ENCODE measurements at places on chromosomes 11 and 22.

GRCh38 chr22:39917197-39917643 is 16.3 kb downstream of the GRAP2 start:
- no peak for DNase-seq

- DNase-seq, result no peak
Measured at GRCh38 chr11:47434011-47434786, 8.0 kb upstream of the PSMC3 start.

GRCh38 chr11:74683941-74684481 is 47.2 kb downstream of the CHRDL2 start:
- DNase-seq, result no peak

- no peak for DNase-seq
Measured at GRCh38 chr11:65417702-65418430, 4.7 kb upstream of the NEAT1 start.

DNA sequence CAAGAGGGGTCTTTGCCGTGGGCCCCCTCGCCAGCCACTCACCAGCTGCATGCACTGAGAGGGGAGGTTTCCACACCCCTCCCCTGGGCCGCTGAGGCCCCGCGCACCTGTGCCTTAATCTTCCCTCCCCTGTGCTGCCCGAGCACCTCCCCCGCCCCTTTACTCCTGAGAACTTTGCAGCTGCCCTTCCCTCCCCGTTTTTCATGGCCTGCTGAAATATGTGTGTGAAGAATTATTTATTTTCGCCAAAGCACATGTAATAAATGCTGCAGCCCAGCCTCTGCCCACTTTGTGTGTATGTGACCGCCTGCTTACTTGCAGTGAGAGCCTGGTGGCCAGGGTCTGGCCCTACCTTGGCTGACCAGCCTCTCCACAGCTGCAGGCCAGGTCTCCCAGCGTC is 2.8 kb upstream of the CRACR2B start:
- DNase-seq, result no peak

- no peak for DNase-seq
Measured at GRCh38 chr11:46930089-46930488, 6.5 kb upstream of the CSTPP1 start.

DNA sequence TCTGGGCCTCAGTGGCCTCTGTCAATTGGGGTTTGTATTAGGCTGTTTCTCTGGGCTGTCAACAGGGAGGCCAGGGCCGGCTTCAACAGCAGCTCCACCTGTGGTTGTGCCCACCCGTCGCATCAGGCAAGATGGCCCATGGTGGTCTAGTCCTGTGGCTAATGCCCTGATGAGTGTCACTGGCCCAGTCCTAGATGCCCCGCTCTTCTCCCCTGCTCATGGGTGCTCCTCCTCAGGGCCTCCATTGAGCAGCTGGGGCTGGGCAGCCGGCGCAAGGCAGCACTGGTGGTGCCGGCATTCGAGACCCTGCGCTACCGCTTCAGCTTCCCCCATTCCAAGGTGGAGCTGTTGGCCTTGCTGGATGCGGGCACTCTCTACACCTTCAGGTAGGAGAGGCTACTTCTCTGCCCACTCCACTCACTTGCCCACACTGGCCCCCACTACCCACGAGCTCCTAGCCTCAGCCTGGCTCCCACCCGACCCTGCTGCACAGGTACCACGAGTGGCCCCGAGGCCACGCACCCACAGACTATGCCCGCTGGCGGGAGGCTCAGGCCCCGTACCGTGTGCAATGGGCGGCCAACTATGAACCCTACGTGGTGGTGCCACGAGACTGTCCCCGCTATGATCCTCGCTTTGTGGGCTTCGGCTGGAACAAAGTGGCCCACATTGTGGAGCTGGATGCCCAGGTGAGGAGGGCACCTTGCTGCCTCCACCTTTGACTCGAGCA is 5.4 kb downstream of the LARGE2 start:
- peak; percentile 23 for DNase-seq

- no peak for DNase-seq
Measured at GRCh38 chr11:67356864-67357561, 3.7 kb upstream of the POLD4 start.

DNA sequence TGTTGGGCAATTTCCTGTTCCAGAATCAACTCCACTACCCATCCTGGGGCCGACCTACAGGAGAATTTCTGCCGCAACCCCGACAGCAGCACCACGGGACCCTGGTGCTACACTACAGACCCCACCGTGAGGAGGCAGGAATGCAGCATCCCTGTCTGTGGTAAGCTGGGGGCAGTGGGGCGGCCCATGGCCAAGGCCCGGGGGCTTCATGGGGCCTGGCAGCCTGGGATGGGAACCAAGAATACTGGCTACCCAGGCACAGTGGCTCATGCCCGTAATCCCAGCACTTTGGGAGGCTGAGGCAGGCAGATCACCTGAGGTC is 4.3 kb downstream of the F2 start:
- no peak for DNase-seq

DNA sequence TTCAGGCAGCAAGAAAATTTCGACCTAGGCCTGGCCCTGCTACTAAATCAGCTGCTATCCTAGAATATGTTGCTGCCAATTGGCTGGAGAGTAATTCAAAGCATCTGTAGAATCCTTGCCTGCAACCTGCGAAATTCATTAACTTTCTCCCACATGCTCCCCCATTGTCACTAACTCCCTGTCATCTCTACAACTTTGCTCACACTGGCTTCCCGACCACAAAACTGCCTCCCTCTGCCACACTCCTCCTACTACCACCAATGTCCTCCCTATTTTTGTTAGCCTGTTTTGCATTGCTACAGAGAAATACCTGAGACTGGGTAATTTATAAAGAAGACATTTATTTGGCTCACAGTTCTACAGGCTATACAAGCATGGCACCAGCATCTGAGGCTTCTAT is 570.6 kb downstream of the INSC start:
- no peak for DNase-seq

GRCh38 chr11:7571640-7572000 is 57.8 kb downstream of the PPFIBP2 start:
- peak; percentile 79 for DNase-seq

DNA sequence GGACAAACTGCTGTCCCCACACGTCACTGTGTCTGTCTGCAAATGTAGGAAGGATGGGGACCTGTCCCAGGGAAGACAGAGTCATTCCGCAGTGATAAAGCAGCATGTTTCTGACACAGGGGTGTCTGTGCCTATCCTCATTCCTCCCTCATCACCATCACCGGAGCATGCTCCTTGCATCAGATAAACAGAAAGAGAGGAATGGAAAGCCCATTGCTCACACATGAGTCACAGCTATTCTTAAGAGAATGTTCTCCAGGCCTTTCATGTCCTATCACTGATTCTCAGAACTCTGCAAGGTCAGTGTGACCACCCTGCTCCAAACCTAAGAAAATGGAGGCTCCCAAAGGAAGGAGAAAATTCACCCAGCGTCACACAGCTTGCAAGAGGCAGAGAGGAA is 38.9 kb downstream of the ZNF195 start:
- DNase-seq, result no peak

DNA sequence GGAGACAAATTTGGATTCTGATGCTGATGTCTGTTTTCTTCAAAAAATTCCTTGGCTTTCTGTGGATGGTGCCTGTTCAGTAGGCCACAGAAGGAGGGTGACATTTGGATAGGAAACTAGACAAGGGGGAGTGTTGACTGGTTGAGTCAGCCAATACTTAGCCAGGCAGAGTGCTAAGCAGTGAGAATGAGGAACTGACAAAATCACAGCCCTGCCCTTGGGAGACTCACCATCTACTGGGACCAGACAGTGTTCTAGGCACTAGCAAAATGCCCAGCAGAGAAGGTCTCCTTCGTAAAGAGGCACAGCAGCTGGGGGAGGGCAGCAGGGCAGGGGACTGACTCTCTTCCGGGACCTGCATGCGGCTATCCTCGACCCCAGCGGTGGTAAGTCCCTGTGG is 190.2 kb downstream of the DSCAML1 start:
- no peak for DNase-seq

- DNase-seq, result no peak
Measured at GRCh38 chr22:26023104-26023775, 146.0 kb upstream of the SEZ6L start.

GRCh38 chr11:6992026-6992425 is 28.1 kb downstream of the ZNF214 start:
- no peak for DNase-seq

GRCh38 chr11:206526-207207 is 532 bp downstream of the BET1L start:
- DNase-seq, result no peak

- peak; percentile 71 for DNase-seq
Measured at GRCh38 chr22:38243007-38243765, 29.6 kb downstream of the TMEM184B start.

DNA sequence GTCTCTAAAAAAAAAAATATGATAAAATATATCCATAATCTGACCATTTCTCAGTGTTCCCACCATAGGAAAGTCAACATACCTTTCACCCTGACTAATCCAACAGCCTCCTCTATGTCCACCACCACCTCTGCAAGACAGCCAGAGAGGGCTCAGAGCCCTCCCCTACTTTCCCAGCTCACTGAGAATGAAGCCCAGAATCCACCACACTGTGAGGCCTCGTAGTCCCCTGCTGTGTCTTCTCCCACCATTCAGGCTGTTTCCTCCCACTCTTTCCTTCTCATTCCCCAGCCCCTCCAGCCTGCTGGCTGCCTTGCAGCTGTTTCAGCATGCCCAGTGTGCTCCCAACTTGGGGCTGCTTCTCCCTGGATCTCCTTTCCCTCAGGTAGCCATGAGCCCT is 27.0 kb downstream of the SGSM3 start:
- peak; percentile 49 for DNase-seq

- no peak for DNase-seq
Measured at GRCh38 chr22:39349967-39350726, at the start of gene SYNGR1. Gene SYNGR1, plus strand, starts transcription at chr22:39349991. Its CDS starts 20 bp downstream, at chr22:39350011.

- DNase-seq, result no peak
Measured at GRCh38 chr11:105763594-105763993, 153.7 kb downstream of the GRIA4 start.

DNA sequence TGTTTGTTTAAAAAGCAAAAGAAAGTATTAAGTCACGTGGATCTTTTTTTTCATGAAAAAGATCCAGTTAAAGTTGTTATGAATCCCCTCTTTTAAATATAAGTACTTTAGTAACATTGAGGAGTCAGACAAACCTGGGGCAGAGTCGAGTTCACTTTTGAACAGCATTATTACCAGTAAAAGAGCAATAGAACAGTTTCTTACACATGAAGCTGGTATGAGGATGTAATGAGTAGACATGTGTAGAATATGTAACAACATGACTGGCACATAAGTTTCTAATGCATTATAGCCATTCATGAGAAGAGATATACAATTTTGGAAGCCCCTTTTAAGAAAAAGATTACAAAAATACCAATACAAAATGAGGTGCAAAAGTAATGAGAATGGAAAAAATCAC is 7.6 kb upstream of the MUC15 start:
- DNase-seq, result no peak
